ENCODE measurements at places on chromosomes 2 and 18.

- DNase-seq, result no peak
Measured at GRCh38 chr2:27596627-27597026, 13.8 kb downstream of the ZNF512 start.

GRCh38 chr18:57231864-57232263 lies 85.0 kb downstream of the BOD1L2 start:
- no peak for DNase-seq

- no peak for DNase-seq
Measured at GRCh38 chr2:118737684-118738083, 109.8 kb downstream of the EN1 start.

DNA sequence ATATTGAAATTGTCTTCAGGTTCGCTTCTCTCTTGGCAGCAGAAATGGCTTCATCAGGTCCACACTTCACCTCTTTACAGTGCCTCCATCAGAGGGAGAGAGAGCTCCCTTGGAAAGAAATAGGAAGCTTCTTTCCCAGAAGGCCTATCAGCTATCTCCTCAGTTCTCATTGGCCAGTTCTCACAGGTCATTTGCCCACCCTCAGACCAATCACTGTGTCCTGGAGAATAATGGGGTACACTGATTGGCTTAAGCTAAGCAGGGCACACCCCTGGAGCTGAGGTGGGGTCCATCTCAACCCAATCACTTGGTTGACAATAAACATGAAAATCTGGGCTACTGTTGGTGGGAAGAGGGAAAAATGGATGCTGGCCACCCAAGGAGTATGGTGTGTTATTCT lies 5.2 kb downstream of the GNLY start:
- DNase-seq, result no peak
